Psoas muscle (tissue), 8 donors: ENCODE measurements at places on chromosomes 11 and 22.
A peak's percentile ranks its signal among the peaks of the same experiment; 100 is the strongest.

GRCh38 chr11:127191689-127192088 is 191.1 kb upstream of the KIRREL3 start:
- DNase-seq = no peak

GRCh38 chr22:36729321-36729720 is 25.8 kb upstream of the CACNG2 start:
- DNase-seq = no peak

DNA sequence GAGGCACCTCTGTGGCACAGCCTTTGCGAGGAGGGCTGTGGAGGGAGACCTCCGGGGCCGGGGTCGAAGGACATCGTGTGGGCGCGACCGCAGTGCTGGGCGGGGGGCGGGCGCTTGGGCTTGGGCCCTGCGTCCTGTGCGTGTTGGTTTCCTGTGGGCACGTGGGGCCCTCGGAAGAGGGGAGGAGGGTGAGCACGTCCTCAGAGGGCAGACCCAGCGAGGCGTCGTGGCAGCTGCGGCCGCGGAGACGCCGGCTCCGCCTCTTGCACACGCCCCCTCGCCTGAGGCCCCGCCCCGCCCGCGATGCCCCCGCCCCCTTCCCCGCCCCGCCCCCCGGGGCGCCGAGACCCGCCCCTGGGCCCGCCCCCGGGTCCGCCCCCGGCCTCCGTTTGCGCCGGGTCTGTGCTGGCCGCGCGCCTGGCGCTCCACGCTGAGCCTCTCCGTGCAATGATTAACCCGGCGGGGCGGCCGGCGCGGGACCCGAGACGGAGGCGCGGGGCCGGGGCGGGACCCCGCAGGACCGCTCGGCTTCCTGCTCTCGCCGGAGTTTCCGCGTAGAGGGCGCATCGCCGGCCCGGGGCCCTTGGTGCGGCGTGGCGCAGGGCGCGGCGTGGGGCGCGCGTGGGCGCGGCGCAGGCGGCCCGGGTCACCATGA is at the start of gene PRR5:
TSS of gene PRR5 (plus strand) at position 381 of the 655 bp plus-strand sequence. CDS start at position 652, 271 bp downstream.
- peak; percentile 85 for DNase-seq

GRCh38 chr11:12269104-12269441 is 108.3 kb upstream of the PARVA start:
- DNase-seq = no peak

- no peak for DNase-seq
These were observed 1.1 kb downstream of the ACP2 start for GRCh38 chr11:47247502-47247901.
